ENCODE measurements at places on chromosomes 7 and 10. TPM values are rescaled to one million over a fixed set of nuclear protein-coding genes. Genes with fewer than 3 reads are reported as not detected.

Gene ATAD1
- not detected for total RNA-seq

GRCh38 chr10:5952731-5953385 is 24.5 kb downstream of the IL15RA start:
- DNase-seq, result no peak

DNA sequence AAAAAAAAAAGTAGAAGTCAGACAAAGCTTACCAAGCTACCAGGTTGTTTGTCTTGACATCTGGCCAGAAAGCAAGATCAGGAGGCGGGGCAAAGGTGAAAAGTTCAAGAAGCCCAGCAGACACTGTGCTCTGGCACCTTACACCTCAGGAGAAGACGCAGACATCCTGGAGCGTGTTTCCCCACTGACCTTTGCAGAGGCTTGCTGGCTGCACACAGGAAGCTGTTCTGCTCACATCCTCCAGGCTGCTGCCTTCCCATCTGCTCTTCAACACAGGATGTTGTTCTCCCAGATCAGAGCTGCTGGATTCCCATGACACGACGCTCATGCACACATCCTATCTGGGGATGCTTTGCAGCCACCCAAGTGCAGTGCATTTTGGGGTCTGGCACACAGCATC is 174.4 kb upstream of the KIAA1217 start:
- DNase-seq, result no peak

DNA sequence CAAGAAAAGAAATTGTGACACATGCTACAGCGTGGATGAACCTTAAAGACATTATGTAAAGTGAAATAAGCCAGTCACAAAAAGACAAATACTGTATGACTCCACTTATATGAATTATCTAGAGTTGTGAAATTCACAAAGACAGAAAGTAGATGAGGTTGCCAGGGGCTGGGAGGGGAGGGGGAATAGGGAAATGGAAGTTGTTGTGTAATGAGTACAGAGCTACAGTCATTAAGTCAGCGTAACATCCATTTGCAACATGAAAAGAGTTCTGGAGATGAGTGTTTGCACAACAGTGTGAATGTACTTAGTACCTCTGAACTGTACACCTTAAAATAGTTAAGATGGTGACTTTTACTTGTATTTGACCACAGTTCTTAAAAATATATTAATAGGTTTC is 112.1 kb upstream of the CDK1 start:
- DNase-seq, result no peak

- no peak for DNase-seq
These were observed 25.3 kb downstream of the PFKFB3 start for GRCh38 chr10:6228010-6228511.

DNA sequence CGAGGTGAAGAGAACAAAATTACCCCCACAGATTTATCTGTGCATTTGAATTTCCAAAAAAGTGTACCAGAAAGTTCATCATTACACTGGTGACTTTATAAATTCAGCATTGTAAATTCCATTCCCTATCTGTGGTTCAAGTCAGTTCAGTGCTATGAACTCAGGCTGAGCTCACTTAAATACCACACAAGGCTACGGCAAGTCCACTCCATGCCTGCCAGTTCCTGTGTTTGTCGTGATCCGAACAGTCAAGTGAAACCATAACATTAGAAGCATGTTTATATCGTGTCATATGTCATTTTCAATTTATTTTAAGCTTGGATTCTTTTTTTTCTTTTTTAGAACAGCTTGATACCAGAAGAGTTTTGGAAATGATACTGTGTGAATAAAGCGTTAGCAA is 14.8 kb downstream of the MBL2 start:
- DNase-seq, result no peak

Gene VWDE
- not detected for total RNA-seq

DNA sequence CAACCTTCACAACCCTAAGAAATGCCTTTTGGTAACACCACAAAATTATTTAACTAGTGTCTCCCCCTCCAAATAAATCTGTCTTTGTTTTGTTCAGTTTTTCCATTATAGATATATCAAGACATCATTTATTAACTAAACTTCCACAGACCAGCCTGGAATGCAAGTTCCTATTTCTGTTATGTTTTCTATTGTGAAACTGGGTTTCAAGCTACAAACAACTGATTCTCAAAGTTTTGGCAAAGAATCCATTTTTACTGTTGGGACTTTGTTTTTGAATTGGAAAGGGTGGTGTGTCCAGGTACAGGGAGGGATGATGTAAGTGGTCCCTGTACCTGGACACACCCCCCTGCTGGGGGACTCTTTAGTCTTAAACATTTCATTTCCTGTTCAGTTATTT is 36.2 kb downstream of the STAMBPL1 start:
- DNase-seq, result no peak

DNA sequence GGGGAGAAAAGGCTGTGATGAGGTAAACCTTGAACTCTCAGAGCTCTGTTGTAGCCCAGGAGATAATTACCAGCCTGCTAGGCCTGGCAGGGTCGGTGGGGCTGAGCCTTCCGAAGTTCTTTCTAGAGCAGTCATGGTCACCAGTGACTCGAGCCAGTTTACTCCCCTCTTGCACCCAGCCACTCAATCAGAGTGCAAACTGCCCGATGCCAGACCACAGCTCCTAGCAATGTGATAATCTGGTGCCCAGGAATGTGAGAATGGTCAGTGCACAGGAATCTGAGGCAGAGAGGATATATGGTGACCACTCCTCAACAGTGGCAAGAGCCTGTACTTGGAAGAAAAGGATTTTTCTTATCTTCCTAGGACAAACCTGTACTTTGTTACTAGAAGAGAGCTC is 46.4 kb upstream of the KMT2E start:
- peak; percentile 78 for DNase-seq

DNA sequence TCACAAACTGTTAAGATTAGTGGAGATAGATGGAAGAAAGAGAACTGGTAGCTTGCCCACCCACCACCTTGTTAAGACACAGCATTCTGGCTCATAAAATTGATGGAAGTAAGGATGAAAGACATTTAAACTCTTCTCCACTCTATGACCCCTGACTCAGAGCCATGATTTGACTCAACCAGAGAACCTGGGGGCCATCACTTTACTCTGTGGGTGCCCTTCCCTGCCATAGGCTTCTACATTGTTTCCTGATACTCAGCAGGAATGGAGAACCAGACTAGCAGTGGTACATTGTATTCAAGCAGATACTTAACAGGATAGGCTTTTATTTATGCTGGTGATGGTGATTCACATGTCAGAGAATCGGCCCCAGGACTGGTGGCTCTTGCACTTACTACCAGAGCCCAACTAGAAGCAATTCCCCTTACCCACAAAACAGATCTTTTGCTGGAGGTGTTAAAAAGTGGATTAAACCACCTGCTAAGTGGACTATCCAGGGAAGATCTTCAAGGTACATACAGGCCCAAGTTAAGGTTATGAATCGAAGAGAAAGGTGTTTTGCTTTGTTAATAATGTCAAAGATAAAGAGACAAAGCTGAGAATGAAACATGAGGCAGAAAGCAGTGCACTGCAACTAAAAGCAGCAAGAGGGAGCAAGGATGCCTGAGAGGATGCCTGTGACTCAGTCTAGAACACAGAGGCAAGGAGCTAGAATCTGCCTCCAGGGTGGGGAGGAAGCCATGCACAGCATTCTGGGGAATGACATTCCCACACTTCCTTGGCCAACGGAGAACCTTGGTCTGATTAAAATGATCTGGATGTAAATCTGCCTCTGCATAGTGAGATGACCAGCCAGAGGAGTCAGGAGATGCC is 36.0 kb upstream of the GLI3 start:
- DNase-seq, result peak; percentile 89

GRCh38 chr10:114550756-114551635 is 107.1 kb downstream of the ABLIM1 start:
- peak; percentile 21 for DNase-seq

GRCh38 chr7:157971501-157971900 is 616.1 kb downstream of the PTPRN2 start:
- DNase-seq, result no peak

Gene KCP
- under 0.01 TPM for total RNA-seq

DNA sequence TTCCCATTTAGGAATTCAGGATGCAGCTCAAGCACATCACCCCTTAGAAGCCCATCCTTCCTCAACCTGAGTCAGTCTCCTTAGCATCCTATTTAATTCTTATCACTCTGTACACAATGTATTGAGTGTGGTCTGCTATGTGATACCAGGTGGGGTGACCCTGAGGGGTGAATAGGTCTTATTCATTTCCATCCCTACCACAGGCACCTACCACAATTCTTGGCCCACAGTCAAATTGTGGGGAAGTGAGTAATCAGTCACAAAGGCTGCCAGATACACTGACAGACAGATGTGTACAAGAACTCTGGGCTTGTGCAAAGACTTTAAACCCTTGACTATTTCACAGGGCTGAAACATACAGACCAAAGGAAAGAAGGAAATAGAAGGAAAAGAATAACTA is 560.5 kb downstream of the PARD3 start:
- peak; percentile 94 for DNase-seq

Data from RPMI7951 (cell line).